Right renal pelvis (tissue), 4 donors: ENCODE measurements at places on chromosomes 5 and 9.

DNA sequence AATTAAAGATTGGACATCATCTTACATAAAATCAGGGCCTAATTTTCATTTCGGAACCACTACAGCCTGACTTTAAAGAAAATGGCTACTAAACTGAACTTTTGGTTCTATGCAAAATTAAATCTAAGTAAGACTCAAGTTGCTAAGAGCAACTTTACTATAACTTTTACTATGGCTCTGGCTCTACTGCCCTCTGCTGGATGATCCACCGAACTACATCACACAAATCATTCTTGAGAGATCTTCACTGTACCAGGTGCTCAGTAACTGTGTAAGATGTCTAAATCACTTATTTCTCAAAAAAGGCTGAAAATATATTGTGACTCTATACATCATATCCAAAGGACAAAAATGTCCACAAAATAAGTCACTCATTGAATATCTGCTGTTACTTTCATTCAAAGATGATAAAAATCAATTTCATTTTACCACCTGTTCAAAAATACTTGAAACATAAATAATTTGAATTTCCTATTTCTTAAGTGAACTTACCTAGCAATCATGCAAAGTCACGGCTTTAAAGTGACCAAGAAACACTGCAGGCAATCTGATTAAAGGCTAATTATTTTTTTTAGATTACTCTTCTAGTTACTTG lies 13.5 kb downstream of the MOCS2 start:
- peak; percentile 35 for DNase-seq

DNA sequence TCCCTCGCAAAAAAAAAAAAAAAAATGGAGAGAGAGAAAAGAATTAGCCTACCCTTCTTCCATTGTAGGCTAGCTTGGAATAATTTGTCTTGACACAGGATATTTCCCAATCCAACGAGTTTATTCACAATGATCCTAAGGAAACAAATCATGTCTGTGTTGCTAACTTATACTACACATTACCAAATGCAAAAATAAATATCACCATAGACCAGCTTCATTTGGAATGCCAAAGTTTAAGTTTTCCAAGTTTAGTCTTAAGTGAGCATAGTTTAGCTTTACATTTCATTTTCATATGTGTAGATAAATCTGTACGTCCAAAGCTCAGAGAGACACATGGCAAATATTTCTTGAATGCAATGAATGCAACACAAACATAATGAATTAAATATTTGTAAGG lies 1106.2 kb upstream of the DMAC1 start:
- DNase-seq = no peak

DNA sequence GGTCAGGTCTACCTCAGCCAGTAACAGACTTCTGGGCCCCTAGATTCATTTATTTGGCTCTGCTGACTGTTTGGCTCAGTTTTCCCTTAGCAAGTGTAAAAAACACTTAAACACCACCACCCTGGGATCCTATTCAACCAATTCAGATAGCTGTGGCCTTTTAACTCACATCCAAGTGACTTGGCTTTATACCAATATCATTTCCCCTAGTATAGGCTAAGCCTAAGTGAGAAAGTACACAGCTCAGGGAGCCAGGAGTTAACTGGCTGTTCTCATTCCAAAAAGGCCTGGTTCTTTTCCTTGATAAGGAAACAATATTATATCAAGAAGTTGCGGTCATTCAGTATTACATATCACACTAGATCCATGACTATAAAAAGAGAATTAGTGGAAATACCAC lies 163.5 kb downstream of the ARL15 start:
- no peak for DNase-seq

- DNase-seq = no peak
Observed at GRCh38 chr9:134037641-134038040, 12.4 kb downstream of the BRD3OS start.

- DNase-seq = no peak
Observed at GRCh38 chr9:126526218-126527108, 87.3 kb upstream of the LMX1B start.

DNA sequence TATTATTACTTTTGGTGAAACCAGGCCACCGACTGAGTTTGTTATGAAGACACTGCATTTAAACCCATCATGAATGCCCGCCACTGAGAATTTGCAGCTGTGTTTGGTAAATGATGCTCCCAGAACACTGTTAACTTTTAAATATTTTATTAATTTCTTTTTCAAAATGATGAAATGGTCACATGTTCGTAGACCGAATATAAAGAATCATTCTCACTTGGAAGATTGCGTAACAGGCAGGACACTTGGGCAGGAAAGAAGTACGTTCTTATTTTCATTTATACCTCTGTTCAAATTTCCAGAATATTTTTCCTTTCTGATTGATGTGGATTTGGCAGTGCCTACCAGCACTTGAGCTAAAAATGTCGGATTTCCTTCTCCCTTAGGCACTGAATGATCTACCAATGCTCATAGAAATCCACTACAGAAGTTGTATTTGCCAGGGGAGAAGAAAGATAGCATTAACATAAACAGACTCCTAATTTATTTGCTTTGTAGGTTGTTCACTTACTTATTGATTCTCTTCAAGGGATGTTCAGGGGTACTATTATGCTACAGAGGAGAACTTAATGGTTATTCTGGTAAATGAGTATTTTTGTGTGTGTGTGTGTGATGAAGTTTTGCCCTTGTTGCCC lies 13.8 kb downstream of the CYFIP2 start:
- DNase-seq = no peak

DNA sequence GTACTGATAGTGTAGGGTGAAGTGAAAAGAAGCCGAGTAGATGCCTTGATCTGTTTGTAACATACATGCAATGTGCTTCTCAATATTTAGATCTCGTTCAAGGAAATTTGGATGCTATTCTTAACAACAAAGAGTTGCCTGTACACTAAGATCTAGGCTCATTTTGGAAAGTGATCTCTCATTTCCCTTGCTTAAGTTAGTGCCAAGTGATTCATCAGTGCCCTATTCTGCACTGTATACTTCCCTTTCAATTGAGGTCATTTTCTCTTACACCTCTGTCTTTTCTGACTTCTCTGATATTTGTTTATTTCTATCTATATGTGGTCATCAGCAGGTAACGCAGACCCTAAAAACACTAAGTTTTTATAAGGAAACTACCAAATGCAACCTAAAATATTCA lies 528.6 kb upstream of the PTPRD start:
- no peak for DNase-seq

GRCh38 chr9:15268317-15268716 lies 38.7 kb downstream of the TTC39B start:
- no peak for DNase-seq

DNA sequence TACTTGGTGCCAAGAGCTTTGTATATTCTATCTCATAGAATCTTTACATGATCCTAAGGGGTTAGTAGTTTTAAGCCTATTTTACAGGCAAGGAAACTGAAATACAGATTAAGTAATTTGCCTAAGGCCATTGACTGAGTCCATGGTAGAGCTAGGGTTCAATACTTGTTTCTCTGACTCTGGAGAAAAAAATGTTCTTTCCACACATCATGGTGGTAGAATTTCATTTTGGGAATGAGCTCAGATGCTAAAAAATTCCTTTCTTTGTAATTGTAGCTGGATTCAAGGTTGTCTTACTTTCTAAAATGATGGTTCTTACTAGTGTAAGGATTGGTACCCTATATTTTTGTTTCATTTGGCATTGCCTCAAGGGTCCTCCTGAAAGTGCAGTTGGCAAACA lies 86.0 kb downstream of the ANKRD55 start:
- DNase-seq = no peak

DNA sequence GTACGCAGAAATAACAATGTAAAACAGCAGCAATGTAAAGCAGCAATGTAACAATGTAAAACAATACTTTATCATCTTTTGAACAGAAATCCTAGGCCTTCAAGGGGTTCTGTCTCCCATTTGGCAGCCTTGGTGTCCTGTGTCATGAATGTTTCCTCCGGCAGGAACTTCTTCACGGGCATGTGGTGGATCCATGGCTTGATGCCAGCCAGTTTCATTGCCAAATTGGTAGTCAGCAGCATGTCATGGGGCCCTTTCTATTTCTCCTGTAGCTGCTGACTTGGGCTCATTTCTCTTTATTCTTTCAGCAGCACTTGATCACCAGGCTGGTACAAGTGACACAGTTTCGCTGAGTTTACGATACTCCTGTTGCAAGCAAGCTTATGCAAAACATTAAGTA lies 275.3 kb downstream of the HTR1A start:
- no peak for DNase-seq

DNA sequence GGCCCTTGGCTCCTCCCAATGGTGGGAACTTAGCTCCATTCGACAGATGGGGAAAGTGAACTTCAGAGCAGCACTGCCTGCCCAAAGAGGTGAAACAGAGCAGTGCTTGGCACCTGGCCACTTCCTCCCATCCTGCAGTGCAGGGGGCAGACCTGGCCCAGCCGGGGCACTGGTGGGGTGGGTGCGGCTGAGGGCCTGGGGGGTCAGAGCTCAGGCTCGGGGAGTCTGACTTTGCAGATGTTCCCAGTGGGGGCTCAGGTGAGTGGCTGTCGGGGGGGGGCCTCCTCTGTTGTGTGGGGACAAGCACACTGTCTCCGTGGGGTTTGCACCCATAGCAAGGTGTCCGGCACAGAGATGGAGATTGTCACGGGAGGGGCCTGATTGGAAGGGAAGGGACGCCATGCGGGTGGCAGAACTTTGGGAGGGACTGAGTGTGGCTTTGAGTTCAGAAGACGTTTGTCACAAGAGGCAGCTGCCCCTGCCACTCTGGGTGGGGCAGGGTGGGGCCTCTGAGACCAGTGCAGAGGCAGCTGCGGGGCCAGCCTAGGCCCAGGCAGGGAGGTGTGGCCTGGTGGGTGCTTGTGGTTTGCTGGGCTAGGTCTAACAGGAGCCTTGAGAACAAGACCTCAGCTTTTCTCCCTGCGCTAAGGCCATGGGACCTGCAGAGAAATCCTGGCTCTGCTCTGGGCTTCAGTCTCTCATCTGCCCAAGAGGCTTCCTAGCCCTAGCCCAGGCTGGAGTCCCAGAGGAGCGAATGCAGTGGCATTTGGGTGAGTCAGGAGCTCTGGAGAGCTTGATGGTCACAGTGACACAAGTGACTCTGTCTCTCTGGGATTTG lies 2.5 kb downstream of the MYMK start:
- DNase-seq = no peak

GRCh38 chr9:127878652-127879390 lies 1.3 kb upstream of the AK1 start:
- DNase-seq = no peak

GRCh38 chr5:35030426-35031100 lies 17.2 kb downstream of the AGXT2 start:
- no peak for DNase-seq

- no peak for DNase-seq
Observed at GRCh38 chr5:137488974-137489373, 10.2 kb downstream of the SPOCK1 start.

- no peak for DNase-seq
Observed at GRCh38 chr5:124176692-124177091, 569.7 kb downstream of the ZNF608 start.

DNA sequence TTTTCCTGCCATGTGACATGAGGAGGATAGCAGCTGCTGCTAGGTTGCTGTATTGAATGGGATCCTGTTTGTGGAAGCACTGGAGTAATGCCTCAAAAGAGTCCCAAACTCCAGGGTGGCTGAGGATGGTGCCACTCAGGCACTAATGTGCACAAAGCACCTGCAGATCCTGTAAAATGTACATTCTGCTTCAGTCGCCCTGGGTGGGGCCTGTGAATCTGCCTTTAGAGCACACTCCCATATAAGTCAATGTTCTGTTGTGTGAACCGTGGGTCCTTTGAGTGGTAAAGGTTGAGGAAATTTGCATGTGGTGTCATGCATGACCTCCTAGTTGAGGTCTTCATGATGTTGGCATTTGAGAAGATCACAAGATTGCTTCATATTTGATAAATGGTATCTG lies 31.6 kb upstream of the ANKRD18A start:
- no peak for DNase-seq

DNA sequence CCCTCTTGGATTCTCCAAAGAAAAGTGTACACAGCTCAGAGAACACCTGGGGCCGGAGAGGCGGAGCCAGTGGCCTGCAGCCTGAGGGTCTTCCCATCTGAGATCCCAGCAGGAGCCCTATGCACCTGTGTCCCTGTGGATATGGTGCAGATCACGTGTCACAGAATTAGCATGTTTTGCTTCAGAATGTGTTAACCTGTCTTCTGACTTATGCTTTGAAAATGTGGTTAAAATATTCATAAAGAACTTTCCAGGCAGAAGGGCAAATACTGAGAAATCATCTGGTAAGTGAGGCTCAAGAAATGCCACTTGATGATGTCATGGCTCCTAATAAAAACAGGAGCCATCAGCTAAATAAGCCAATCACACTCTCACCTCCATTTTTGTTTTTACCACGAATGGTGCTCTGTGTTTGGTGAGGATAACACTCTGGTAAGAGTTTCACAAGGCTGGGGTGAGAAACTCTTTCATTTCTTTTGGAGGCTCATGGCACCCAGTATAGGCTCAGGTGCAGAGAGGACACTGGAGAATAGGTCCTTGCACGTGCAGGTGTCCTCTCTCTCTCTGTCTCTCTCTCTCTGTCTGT lies 279.8 kb downstream of the FSTL4 start:
- DNase-seq = no peak

DNA sequence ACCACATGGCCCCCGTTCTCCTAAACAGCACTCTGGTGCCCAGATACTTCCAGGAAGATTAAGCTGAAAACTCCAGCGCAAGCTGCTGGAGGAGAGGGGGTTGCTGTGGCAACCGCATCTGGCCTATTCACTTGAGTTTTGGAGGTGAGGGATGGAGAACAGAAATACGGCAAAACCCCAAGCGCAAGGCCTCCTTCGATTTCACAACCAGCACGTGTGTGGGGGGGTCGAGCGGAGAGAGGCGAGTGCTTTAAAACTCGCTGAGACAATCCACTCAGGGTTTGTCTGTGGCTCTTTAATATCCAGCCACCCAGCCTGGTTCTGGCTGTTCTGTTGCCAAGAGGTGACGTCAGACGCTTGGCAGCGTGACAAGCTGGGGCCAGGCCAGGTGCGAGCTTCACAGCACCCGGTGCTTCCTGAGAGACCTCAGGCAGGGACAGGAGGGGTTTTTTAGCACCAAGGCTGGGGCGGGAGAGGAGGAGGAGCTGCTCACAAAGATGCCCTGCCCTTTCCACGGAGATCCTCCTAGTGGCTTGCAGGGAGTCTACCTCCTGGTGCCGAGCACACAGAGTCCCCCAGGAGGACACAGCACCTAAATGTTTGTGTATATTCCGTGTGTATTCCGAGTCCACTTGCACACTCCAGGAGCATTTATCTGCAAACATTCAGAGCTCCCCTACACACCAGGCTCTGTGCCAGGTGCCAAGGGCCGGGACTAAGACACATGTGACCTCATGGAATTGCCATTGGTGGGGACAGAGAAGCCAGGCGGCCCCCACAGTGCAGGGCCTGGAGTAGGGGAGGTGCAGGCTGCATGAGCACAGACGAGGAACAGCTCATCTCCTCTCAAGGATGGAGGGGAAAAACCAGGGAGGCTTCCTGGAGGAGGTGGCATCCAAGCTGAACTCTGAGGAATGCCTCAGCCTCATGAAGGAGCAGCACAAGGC lies 194.6 kb downstream of the OLFM1 start:
- DNase-seq = no peak

DNA sequence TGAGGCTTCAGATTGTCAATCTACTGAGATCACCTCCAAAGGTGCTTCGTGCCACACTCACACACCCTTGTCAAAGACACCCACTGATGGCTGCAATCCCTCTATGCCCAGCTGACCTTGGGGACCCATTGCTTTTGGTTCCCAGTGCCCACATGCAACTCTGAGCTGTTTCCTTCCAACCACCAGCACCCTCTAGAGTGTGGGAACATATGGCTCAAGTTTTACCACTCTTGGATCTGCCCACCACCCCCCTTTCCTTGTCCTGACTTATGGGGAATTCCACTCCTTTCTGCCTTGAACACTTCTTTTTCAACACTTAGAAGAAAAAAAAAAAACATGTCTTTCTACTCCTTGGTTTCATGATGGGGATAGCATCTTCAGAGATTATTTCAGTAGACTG lies 360.2 kb downstream of the ENC1 start:
- no peak for DNase-seq
